ENCODE measurements at places on chromosomes 16 and 17.

GRCh38 chr16:89046491-89046890 lies 47.2 kb upstream of the ACSF3 start:
- no peak for DNase-seq

- no peak for DNase-seq
Measured at GRCh38 chr17:9905902-9906301, 831 bp upstream of the RCVRN start.

GRCh38 chr17:41354536-41354935 lies 3.9 kb upstream of the KRT33A start:
- DNase-seq = no peak

DNA sequence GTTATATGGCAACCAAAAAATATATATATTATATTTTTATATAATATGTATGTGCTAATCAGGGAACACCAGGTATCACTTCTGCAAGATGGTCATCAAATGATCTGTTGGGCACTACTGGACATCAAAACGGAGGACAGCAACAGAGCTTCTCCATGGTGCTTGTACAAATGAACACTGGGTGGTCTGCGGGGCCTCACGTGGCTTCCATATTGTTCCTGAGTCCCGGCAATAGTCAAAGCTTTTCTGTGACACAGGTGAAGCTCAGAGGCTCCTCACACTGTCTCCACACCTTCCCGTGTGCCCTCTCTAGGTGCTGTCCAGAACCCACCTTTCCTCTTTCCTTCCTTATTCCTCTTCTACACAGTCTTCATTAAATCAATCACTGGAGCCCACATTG lies 149.9 kb upstream of the PIRT start:
- DNase-seq = no peak

DNA sequence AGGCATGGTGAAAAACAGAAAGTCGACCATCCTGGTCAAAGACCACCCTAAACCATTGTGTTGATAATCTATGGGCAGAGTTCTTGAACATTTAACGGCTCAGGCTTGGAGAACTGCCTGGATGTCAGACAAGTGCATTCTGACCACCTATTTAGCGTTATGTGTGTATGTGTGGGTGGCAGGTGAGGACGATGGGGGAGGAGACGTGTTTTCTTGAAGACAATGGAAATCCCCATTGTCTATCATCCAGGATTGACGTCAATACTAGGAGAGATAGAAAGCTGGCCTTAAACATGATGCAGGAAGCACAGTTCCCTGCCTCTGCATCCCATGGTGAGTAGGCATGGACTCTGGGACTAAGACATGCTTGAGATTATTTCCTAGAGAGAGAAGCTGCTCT lies 157.4 kb upstream of the MAF start:
- DNase-seq = no peak

DNA sequence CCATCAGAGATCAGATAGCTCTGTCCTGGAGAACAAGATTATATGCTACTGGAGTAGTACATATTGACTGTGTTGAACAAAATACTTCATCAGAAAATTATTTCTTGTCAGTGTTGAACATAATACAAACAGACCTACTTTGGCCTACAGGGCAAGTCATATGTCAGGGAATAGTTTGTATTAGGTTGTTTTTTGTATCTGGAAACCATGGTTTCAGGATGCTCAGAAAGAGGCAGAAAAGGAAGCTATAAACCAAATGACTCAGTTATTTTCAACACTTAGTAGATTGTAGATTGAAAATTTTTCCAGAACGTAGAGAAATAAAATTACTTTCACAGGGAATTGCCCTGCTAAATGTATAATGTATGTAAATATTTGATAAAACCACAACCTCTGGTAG lies 198.4 kb downstream of the CYB561 start:
- DNase-seq = no peak

DNA sequence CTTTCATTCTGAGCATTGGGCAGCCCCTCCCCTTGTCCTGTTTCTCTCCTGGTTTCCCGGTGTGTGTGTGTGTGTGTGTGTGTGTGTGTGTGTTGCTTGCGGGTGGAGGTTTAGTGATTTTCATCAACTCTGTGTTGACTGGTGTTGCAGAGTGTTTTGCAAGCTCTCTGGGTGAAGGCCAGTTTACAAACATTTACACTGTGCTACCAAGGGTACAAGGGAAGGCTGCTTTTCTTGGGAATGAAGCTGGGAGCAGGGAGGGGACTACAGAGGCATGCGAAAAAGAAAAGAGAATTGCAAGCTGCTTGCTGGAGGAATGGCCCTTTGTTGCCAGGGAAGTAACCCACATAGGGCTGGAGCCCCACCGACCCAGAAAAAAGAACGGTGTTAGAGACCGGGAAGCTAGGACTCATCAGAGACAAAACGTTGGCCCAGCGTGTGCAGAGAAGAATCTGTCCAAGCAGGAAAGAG lies 29.6 kb downstream of the HS3ST3B1 start:
- DNase-seq = no peak

DNA sequence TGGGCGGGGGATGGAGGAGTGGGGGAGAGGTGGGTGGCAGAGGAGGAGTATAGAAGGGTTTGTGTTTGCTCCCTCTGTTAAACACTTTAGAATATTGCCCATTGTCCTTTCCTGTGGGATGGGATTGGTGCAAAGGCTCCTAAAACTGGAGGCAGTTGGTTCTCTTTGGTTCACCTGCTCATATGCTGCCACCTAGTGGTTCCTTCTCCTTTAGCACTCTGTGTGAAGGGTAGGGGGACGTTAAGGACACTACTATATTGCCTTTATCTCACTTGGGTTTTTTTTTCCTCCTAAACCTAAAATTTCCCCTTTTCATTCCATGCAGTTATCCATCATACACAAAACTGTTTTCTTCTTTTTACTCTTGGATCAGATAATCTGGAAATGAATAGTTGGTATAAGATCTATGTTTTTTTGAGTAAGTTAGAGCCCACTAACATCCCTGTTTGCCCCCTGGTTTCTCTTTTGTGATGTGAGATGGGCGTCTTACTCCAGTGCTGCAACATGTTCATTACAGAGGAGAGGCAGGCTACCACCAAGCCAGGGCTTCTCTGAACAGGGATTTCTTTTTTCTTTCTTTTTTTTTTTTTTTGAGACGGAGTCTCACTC lies 23.8 kb downstream of the SNX11 start:
- peak; percentile 28 for DNase-seq

GRCh38 chr17:68346448-68346847 lies 55.2 kb downstream of the ARSG start:
- DNase-seq = peak; percentile 54

DNA sequence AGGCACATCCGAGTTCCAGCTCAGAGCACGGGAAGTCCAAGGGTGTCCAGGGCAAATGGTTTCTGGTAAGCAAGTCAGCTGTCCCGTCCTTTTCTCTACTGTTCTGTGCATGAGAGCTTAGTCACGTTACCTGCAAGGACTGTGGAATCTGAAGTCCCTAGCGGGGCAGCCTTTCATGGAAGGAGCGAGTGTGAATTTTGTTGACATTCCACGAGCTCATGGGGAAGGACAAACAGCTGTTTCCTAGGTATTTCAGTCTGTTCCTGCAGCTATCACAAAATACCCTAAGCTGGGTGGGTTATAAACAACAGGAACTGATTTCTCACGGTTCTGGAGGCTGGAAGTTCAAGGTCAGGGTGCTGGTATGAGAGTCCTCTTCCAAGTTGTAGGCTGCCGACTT lies 109.2 kb downstream of the SDR42E1 start:
- DNase-seq = no peak

DNA sequence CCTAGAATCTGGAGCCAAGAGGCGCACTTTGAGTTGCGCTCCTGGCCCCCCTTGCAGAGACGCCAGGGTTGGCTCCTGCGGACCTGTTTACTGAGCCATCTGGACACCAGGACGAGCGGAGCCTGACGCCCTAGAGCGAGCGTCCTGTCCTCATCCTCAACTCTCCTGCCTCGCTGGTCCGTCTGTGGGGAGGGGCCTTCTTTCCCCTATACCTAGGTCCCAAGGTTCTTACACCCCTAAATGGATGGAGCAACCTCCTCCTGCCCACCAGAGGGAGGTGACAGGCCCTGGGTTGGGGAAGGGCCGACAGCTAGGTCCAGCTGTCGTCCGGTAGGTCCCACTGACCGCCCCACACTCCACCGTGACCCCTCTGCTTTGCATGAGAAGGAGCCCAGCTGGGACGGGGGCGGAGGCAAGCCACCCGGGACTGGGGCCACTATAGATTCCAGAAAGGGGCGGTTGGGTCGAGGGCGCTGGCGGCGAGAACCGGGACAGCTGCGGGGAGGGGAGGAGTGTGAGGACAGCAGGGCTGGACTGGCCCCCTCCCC lies 3.1 kb upstream of the LHX1 start:
- no peak for DNase-seq

- DNase-seq = no peak
Measured at GRCh38 chr16:65415460-65415859, 293.6 kb upstream of the CDH11 start.

DNA sequence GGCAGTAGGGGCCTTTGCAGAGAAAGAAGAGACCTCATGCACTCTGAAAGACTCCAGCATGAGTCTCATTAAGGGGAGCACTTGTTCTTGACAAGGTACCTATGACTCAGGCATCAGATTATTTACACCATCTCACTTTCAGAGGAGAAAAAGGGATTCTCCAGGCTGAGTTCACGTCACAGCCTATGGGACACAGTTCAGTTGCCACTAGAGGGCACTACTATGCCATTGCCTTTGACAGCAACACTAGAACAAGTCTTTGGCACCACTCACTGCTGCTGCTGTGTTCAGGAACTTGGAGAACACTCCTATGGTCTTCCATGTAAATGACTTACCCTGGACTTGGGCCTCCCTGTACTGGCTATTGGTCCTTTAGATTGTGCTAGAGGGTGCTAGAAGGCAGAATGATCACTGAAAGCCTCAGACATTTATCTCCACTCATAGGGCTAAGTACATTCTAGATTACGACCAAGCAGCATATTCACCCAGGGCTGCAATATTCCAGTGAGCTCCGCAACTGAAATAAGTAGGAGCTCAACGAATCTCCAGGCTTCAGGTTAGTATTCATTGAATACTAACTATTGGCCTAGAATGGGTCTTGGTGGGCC lies 225.1 kb upstream of the CA10 start:
- DNase-seq = no peak

GRCh38 chr16:72400257-72401083 lies 228.5 kb upstream of the PMFBP1 start:
- DNase-seq = no peak

GRCh38 chr17:12053552-12053951 lies 32.9 kb downstream of the MAP2K4 start:
- DNase-seq = no peak

DNA sequence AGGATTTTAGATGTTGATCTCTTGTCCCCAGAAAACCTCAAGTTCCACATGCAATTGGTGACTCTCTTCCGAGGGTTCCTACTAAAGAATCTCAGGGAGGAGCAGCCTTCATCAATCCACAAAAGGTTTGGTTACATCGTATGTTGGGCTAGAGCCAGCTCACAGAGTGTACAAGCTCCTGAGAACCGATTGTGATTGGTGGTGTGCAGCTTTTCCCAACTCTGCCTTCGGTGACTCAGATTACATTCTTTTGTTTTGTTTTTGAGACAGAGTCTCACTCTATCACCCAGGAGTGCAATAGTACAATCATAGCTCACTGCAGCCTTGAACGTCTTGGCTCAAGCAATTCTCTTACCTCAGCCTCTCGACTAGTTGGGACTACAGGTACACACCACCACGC lies 172.4 kb downstream of the PMP22 start:
- no peak for DNase-seq

- no peak for DNase-seq
Measured at GRCh38 chr17:43603321-43603720, 57.2 kb upstream of the ETV4 start.

GRCh38 chr17:81401723-81402529 lies 6.7 kb downstream of the BAHCC1 start:
- no peak for DNase-seq

- no peak for DNase-seq
Measured at GRCh38 chr16:54136276-54136625, 150.3 kb downstream of the IRX3 start.

- DNase-seq = no peak
Measured at GRCh38 chr16:56227936-56228335, 36.6 kb downstream of the GNAO1 start.

DNA sequence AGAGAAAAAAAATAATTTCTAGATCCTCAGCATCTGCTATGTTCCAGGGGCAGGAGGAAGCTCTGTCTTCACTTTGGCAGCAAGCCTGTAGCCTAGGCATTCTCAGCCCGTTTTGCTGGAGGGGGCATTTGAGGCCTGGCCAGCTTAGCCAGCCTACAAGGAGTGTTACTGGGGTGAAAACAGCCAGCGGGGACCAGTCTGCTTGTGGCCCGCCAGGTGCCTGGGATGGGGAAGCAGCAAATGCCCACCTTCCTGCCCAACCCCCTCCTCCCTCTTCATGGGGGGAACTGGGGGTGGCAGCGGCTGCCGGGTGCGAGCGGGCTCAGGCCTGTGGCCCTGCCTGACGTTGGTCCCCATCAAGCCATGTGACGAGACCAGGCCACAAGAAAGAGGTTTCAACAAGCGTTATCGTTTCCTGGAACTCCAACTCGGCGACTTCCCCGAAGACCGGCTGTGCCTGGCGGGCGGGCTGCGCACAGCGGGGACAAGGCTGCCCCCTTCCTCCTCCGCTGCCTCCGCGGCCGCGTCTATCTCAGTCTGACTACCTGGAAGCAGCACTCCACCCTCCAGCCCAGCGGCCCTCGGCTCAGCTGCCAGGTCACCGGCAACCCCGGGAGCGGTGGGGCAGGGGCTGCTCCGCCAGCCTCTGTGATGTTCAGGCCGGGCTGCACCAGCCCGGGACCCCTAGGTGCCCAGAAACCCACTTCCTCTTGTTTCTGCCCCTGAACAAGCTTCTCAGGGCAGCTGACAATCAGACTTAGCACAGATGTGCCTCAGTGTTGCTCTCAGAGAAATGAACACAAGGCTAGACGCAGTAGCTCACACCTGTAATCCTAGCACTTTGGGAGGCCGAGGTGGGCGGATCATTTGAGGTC lies 22.9 kb downstream of the SOCS1 start:
- DNase-seq = peak; percentile 75

DNA sequence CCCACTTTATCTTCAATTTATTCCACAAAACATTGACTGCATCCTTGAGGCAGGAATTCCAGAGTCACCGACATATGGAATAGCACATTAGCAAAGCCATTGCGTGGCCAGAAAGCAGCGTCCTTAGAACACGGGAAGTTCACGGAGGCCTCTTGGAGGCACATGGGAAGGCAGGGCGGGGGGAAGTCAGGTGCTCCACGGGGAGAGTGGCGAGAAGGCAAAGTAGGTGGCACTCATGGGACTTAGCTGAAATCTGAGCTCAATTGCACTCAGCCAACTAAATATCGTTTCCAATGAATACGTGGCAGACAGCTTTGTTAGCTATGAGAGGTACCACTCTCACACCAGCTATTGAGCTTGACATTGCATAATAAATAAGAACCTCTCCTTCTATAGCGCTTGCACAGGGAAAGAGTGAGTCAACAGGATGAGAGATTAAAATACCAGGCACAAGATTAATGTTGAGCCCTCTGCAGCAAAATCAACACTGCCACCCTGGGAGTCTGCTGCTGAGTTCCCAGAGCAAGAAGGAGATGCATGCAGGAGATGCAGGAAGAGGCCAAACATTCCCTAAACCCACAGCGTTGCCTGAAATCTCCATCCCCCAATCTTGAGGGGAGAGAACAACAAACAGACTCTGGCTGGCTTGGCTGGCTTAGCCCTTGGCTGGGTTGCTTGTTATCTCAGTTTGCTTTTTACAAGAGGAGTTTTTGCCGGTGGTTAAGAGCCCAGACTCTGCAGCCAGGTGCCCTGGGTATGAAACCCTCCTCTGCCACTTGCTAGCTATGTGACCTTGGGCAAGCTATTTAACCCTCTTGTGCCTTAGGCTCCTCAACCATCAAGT lies 28.8 kb downstream of the ABCC12 start:
- DNase-seq = no peak
